ENCODE measurements at places on chromosomes 2 and 18.

DNA sequence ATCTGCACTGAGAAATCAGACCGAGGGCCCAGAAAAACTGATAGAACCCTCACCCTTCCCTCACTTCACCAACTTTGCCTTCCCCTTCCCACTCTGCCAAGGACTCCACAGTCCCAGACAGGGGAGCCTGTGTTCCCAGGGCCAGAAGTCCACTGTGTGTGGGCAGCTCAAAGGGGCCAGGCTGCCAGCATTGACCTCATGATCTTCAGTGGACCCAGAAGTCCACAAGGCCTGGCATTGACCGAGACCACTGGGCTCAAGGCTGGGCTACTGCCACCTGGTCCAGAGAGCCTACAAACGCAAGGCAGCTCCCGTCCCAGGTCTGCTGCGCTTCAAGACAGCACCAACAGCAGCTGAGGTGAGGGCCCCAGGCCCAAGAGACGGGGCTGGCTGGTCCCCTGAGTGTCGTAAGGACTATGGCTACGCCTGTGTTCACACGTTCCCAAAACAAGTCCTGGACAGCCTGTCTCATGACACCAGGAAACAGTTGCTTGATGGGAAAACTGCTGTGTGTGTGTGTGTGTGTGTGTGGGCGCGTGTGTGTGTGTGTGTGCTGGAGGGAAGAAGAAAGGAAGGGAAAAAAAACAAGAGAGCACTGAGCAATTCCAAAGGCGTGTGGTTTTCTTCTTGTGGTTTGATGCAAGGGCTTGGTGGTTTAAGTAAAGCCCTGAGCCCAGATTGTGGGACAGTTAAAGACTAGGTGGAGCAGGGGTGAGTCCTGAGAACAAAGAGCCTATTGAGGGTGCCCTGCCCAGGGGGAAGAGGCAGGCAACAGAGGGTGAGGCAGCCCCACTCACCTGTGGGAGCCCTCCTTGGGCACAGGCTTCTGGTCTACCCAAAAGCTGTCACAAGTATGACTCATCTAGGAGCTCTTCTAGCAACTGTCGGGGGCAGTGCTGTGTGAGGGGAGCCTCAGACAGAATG is 46.6 kb upstream of the ZBTB7C start:
- DNase-seq, result peak; percentile 37

DNA sequence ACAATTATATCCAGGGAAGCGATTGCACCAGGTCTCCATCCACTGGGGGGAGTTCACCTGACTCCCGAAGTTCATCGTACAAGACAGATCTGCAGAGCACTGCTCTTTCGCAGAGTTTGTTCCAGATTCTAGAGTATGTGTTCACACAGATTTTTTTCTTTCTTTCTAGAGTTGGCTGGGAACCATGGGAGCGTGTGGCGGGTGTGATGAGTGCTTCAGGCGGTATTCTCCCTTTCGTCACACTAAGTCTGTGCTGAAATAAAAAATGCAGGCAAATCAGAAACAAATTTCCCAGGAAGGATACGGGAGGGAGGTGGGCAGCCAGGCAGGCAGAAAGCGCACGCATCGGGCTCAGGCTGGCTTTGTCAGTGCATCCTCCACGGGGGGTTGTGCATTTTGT is 129.8 kb upstream of the SOX11 start:
- no peak for DNase-seq

DNA sequence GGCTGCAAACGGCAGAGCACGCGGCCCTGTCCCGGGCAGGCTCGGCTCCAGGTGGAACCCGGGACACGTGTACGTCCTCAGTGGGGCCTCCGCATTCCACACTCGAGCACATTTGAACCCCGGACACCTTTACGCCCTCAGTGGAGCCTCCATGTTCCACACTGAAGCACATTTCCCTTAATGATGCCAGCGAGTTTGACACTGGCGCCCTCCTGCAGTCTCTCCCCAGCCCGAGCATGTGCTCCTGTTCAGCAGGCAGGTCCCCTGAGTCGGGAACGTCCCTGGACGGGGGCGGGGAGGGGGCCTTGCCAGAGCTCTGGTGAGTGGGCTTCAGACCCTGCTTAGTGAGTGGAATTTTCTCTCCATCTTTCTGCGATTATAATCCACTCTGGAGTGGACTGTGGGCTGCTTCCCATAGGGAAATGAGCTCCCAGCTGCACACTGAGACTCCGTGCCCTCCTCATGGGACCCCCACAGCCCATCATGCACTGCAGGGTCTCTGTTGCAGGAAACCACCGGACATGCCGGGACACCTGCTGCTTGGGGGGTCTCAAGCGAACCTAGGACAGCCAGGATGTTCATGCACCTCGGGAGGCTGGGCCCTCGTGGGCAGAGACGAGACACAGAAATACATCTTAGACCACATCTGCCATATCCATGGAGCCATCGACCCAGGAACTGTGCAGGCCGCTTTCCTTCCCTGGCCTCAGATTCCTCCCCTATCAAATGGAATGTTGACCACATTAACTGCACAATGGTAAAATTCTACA is 70.3 kb upstream of the SNTG2 start:
- DNase-seq, result no peak

- no peak for DNase-seq
Observed at GRCh38 chr2:52356556-52356955, 1324.6 kb upstream of the NRXN1 start.

GRCh38 chr2:74020702-74021406 is 36.1 kb downstream of the TET3 start:
- DNase-seq, result no peak

- DNase-seq, result no peak
Observed at GRCh38 chr2:144753416-144753815, 233.5 kb upstream of the ZEB2 start.

DNA sequence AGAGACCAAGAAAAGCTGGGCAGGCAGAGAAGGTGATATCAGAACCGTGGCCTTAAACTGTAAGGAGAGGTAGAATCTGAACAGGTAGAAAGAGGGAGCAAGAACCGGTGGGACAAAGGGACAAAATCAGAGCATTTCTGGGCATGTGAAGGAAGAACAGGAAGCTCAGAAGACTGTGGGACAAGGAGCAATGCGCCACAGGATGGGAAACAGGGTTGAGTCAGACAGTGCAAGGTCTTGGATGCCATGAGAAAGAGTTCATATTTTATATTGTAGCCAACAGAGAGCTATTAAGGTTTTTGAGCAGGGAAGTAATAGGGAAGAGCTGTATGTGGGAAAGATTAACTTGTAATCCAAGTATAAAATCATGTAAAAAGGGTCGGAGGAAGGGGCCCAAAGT is 106.4 kb upstream of the UGP2 start:
- no peak for DNase-seq

GRCh38 chr2:224997802-224998201 is 44.5 kb downstream of the DOCK10 start:
- no peak for DNase-seq

- no peak for DNase-seq
Observed at GRCh38 chr2:16392647-16393499, 272.8 kb downstream of the CYRIA start.

- DNase-seq, result no peak
Observed at GRCh38 chr2:157785200-157785599, 90.9 kb downstream of the ACVR1 start.

DNA sequence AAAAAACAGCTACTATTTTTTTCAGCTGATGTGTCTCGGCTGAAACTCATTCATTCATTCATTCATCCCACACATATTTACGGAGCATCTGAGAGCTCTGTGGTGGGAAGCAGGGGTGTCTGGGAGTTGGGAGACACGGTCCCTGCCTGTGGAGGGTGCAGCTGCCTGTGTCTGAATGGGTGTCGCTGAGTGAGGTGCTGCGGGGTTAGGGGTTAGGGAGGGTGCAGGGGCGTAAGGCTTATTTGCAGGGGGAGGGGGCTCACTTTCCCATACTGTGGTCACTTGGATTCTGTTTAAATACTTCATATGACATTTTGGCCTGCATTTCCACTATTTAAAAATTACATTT is 89.4 kb upstream of the ASB18 start:
- DNase-seq, result no peak

- DNase-seq, result no peak
Observed at GRCh38 chr2:188845692-188846091, 128.5 kb upstream of the COL3A1 start.

- no peak for DNase-seq
Observed at GRCh38 chr2:159267921-159268320, 18.6 kb downstream of the WDSUB1 start.

Data from stimulated activated CD4-positive, alpha-beta T cell treated with anti-CD3 and anti-CD28 coated beads, Interleukin-1b, Interleukin-23, amount 100 ng/mL, for 4 hours (primary cell).